Stimulated activated CD4-positive, alpha-beta T cell treated with anti-CD3 and anti-CD28 coated beads, Interleukin-2, amount 100 ng/mL, for 24 hours (primary cell): ENCODE measurements at places on chromosomes 12 and 14.

GRCh38 chr12:129483111-129483893 is 420.5 kb downstream of the TMEM132D start:
- DNase-seq: no peak

DNA sequence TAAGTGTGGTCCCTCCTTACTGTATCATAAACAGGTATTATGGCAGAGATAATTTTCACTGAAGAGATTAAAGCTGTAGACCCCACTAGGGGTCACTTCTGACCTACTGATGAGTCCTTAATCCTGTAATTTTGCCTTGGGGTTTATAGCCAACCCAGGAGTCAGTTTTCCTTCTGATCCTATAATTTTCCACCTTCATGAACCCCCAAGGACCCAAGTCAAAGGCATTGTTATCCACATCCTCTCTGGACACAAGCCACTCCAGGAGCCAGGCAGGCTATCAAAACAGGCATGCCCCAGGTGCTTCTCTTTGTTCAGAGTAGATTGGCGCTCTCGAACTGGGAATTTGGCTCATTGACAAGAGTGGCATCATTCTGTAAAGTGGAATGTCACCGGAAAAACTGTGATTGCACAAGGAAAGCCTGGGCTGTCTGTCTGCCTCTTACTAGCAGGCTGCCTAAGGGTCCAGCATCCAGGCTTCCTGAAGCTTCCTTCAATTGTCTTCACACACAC is 1523.2 kb upstream of the FLRT2 start:
- no peak for DNase-seq

DNA sequence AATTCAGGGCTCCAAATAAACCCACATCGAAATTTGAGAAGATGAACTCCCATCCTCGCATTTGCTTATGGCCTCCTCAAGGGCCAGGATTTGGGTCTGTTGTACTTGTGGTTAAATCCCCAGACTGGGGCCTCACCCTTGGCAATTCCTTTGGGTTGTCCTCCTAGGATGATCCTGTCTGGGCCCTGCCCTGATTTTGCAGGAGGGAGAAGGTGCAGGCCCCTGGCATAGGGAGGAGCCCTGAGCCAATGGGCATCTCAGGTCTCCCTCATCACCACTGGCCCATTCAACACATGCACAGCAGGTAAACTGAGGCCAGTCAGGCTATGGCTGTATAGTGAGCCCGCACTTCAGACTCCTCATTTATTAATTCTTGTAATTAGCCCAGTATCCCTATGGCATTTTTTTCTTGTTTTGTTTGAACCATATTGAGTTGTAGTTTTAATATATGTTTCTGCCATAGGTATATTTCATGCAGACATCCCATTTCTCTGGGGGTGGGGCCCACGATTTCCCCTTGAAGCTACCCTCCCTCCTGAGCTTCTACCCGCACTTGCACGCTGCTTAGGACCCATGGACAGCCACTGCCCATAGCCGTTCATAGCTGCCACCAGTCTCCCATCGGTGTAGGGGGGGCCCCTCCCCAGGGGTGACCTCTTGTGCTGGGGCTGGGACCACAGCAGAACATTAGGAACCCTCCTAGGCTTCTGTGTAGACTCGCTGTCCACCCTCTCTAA is 67.1 kb upstream of the DDX11 start:
- DNase-seq: no peak

DNA sequence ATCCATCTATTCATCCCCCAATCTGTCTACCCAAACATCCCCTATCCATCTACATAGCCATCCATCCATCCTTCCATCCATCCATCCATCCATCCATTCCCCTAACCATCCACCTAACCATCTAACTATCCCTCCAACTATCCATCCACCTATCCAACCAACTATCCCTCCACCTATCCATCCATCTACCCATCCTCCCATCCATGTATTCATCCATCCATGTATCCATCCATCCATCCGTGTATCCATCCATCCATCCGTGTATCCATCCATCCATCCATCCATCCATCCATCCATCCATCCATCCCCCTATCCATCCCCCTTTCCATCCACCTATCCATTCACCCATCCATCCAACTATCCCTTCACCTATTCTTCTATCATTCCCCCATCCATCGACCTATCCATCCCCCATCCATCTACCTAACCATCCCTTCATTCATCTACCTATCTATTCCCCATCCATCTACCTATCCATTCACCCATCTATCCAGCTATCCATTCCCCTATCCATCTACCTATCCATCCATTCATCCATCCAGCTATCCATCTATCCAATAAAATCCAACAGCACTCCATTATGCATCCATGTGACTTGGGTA is 131.7 kb downstream of the VRK1 start:
- DNase-seq: no peak
